Mucosa of gallbladder (tissue), 1 donor: ENCODE measurements at places on chromosomes 1 and 21. TPM values are rescaled to one million over a fixed set of nuclear protein-coding genes. Genes with fewer than 3 reads are reported as not detected.
A peak's percentile ranks its signal among the peaks of the same experiment; 100 is the strongest.

DNA sequence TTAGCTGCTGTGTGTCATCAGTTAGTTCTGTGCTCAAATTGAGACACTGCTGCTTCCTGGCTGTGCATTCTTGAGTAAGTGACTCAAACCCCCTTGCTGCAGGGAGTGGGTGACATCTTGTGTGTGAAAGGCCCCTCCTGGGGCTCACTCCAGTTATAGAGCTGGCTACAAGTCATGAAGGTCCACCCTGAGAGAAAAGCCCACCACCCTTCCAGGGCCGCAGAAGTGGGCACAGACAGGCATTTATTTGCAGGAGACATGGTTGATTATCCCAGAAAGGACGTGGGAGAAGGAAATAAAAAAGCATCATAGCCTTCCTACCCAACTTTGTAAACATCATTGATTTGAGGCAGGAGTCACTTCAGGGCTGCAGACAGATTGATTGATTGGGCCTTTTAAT, 550.6 kb downstream of the MATN1 start:
- DNase-seq = no peak

GRCh38 chr1:53110370-53111072, 31.9 kb downstream of the SLC1A7 start:
- no peak for DNase-seq

DNA sequence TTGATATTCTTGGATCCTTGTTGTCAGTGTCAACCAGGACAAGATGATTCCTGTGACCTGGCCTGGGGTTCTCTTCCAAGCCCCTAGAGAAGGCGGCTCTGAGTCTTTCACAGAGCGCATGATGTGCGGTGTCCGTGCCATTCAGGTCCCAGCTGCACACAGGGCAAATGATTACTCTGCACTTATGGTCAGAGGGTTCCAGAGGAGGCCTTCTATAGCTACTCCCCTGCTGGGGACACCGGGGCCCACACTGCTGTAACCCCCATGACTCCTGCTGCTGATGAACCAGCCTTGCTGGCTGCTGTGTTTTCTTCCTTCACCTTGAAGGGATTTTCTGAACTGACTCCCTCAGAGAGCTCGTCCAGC, 1.5 kb downstream of the PTGFRN start:
- DNase-seq = no peak

DNA sequence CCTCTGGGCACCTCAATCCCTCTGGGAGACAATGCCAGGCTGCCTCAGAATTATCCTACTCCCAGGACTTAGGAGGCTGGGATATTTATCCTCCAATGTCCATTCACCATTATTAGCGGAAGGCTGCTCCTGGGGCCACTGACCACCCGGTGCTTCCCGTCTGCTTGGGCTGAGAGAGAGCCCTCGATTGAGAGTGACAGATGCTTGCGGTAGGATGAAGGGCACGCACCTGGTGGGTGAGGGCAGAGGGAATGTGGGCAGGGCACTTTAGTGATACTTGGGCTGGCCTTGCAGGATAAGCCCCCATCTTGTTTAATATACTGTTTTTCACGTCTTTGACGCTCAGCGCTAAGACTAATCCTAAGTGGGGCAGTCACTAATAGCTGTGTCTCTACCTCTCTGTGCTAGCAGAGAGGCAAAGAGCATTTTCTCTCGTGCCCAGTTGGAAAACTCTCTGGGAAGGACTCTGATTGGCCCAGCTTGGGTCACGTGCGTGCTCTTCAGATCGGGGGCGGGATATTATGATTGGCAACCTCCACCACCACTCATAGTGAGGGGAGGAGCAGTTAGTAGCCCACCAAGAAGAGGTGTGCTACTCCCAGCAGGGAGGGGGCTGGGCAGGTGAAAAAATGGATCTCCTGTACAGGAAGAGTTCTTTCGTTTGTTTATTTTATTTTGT, 10.6 kb upstream of the PARS2 start:
- DNase-seq = no peak

DNA sequence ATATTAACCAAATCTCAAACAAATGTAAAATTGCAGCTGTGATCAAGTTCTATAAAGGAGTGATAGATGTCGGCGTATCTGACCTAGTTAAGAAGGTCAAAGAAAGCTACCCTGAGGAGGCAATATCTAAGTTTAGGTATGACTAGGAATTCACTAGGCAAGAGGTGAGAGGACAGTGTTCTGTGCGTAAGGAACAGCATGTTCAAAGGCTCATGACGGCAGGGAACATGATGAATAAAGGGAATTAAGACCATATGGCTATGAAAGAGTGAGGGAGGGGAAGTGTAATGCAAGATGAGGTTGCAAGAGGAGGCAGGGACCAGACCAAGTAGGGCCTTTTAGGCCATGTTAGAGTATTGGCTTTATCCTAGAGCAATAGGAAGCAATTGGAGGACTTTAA, 8.6 kb downstream of the LIX1L start:
- DNase-seq = no peak

DNA sequence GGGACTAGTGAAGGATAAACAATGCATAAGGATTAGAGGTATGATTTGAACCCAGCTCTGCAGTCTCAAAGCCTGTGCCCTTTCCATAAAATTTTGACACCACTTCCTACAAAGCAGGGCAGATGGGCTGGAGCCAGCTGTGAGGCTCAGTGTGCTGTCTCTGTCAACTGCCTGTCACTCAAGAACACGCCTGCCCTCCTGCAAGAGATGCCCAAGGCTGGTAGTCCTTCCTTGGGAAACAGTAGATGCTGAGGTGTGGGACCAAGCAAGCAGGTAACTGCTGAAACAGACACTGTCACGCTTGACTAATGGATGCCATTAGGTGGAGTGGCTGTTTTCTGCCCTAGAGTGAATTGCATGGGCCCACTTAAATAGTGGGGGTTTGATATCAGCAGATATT, 402.0 kb downstream of the PTPRU start:
- peak; percentile 6 for DNase-seq

DNA sequence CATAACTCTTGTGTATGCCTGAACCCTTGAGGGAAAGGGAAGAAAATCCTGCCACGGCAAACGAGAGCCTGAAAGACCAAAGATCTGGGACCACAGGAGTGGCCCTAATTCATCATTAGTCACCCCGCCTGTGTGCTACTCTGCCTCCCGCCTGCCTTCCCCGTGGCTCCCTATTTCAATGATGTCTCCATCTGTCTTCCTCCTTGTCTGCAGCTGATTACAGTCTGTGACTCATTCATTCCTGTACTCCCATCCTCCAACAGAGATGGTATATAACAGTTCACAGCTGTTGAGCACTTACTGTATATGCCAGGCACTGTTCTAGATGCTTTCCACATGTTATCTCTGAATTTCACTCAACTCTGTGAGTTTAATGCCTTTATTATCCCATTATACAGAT, 96.6 kb downstream of the SEC16B start:
- DNase-seq = no peak

GRCh38 chr1:156947127-156947526, 26.7 kb downstream of the LRRC71 start:
- no peak for DNase-seq

DNA sequence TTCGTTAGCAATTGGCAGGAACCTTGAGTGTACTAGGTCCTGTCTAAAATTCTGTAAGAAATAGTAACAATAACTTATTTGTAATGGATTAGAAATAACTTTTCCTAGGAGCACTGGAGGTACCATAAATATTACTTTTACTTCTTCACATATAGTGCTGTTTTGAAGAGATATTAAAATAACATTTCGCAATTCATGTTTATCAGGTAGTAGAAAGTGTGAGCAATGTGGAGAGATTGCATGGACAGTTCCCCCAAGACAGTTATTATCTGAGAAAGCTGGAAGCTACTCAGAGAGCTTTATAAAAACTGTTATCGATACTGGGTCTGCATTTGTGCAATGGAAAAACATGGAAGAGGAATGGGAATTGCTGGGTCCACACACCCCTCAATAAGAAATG, 128.5 kb upstream of the KIF26B start:
- DNase-seq = no peak

GRCh38 chr1:56469640-56470371, 109.6 kb downstream of the PLPP3 start:
- no peak for DNase-seq

GRCh38 chr1:223033658-223034057, 109.4 kb downstream of the TLR5 start:
- no peak for DNase-seq

- no peak for DNase-seq
Measured at GRCh38 chr1:214102907-214103306, 115.1 kb downstream of the PROX1 start.

DNA sequence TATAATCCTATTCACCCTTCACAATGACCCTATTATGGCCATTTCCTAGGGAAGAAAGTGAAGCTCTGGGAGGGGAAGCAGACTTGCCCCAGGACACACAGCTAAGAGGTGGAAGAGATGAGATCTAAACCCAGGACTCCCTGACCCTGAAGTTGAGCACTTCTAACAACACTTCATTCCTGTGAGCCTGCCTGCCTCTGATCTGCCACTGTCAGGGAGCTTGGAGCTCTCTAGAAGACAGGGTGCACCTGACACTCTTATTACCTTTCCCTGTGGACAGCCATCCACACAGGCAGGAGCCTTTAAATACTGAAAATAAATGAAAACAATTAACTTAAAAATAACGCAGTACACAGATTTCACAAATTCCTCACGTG, 599 bp downstream of the MKNK1 start:
- DNase-seq = no peak

GRCh38 chr1:204062106-204062505, 10.8 kb upstream of the SOX13 start:
- DNase-seq = no peak

GRCh38 chr1:225629483-225629882, 23.4 kb downstream of the ENAH start:
- DNase-seq = no peak

DNA sequence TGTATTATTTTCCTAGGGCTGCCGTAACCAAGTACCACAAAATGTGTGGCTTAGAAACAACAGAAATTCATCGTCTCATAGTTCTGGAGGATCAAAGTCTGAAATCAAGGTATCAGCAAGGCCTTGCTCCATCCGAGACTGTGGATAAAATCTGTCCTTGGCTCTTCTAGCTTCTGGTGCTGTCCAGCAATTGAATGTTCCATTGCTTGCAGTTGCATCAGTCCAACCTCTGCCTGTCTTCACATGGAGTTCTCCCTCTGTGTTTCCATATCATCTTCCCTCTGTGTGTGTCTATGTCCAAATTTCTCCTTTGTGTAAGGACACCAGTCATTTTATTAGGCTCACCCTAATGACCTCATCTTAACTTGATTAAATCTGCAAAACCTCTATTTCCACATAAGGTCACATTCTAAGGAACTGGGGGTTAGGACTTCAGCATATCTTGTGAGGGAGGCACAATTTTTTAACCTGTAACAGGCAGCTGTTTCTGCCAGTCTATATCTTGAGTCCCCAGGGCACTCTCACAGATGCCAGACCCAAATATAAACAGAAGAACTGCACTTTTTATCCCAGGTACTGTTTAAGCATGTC, 84.2 kb downstream of the ERG start:
- DNase-seq = no peak

GRCh38 chr1:39639305-39640130, at the start of gene HEYL:
HEYL (minus strand) TSS chr1:39639643; CDS start chr1:39639625, 18 bp downstream.
- peak; percentile 55 for DNase-seq

The SERINC2 gene
- total RNA-seq = 122 TPM

The SPRR2D gene
- not detected for total RNA-seq

The BMP8A gene
- 4.1 TPM for total RNA-seq

The RNF186 gene
- 0.32 TPM for total RNA-seq

The TNFRSF8 gene
- total RNA-seq = 2.3 TPM

The CCT3 gene
- total RNA-seq = 202 TPM

The TMPRSS15 gene
- total RNA-seq = not detected

The NPR1 gene
- total RNA-seq = 8.8 TPM
